ENCODE measurements at places on chromosomes 6 and 20.

DNA sequence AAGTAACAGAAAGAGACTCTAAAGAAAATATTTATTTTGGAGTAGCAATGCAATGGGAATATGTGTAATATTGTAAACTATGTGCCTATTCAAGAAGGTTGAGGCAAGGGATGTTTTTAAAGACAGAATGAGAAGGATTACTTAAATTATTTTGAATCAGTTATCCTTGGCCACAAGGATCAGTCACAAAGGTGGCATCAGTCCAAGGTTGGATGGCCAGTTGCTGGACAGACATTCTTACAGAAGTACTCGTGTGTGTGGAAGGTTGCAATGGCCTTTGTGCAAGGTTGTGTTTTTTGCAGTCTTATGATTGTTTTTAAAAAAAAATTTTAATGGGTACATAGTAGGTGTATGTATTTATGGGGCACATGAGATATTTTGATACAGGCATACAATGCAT, 2.0 kb downstream of the QRSL1 start:
- no peak for DNase-seq

DNA sequence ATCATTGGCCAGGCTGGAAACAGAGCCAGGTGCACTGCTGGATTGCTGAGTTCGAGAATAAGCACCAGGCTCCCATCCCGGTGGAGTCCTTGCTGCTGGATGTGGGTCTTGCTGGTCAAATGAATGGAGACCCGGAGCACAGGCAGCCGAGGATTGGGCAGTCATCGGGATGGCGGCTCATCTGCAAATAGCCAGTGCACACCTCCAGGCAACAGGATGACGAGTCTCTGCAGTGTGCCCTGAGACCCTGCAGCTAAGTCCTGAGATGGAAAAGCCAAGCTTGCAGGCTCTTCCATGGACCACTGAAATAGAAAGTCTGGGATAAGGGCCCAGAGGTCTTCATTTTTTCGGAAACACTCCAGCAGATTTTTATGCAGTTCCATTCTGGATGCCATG, 143.5 kb downstream of the WDR27 start:
- DNase-seq = no peak

GRCh38 chr6:13362412-13362811, 34.1 kb upstream of the TBC1D7 start:
- no peak for DNase-seq

GRCh38 chr20:52242237-52243230, 51.0 kb upstream of the ZFP64 start:
- no peak for DNase-seq

DNA sequence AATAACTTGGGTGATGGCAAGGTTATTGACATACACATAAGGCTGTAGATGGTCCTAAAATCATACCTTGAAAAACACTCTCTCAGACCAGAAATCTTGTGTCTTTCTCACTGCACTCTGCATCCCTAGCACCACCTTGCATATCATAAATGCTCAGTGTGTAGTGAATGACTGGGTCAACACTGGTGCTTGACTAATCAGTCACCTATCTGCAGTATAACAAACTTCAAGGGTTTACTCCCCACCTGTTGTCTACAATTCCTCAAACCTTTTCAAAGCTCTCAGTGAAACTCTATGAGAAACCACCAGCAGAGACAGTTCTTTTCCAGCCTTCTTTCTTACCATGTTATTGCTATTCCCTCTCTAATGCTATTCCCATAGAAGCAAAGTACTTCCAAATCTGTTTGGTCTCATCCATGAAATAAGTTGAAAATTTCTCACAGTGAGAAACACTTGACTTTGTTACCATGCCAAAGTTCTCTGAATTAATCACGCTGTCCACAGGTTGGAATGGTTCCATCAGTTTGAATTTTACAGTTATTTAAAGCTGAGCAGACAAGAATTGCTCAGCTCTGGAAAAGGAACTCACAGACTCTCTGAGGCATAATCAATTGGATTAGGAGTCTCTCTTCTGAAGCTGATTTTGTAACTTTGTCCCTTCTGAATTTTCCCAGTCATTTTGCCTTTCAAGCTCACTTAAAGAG, 104.8 kb upstream of the EYA4 start:
- no peak for DNase-seq

DNA sequence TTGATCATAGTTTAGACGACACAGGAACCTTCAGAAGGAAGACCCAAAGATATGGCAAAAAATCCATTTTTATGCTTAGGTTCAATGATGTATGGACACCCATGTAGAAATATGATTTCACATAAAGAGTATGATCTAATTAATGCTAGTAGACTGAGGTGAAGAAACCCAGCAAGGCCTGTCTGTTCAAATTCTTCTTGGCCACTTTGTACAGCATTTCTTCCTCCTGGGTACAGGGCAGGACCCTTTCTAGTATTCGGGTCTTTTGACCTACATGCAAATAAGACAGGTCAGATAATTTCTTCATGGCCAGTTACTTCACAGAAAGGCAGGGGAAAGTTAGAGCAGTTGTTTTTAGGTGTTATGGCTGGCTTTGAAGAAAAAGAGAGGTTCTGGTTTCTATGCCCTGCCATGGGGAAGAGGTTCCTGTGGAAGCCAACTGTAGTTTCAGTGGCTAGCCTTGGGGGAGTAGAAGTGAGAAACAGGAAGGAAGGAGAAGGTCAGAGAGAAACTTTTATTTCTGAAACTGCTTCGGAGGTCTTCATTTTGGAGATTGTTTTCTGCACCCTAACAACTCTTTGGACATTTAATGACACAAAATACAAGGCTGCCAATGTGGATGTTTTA, 208.3 kb downstream of the PTPRK start:
- DNase-seq = no peak
